ENCODE measurements at places on chromosomes 2 and 18.

- no peak for DNase-seq
Observed at GRCh38 chr2:37454851-37455762, 110.7 kb downstream of the QPCT start.

DNA sequence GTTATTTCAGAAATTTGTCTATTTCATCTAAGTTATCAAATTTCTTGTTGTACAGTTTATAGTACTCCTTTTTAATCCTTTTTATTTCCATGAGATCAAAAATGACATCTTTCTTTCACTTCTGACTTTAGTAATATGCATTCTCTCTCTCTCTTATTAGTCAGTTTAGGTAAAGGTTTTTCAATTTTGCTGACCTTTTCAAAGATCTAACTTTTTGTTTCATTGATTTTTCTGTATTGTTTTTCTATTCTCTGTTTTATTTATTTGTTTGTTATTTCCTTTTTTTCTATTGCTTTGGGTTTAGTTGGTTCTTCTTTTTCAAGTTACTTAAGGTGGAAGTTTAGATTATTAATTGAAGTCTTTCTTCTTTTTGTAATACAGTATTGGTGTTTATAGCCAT, 294.2 kb downstream of the CCDC85A start:
- DNase-seq, result no peak

DNA sequence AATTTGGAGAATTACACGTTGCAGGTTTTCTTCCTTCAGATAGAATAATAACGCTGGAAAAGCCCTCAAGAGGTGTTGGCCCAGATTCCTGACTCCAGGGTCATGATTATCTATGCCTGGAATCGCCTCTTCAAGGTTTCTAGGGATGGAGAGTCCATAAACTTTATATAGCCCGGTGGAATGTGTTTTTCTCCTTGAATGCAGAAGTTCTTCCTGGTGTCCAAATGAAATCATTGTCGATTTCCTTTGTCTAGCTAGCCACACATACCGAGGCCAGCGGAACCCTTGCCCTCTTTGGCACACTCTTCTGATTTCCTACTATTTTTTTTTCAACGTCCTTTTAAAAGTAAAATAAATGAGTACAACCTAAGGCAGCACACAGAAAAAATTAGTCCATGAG, 117.8 kb downstream of the PID1 start:
- peak; percentile 44 for DNase-seq

- DNase-seq, result no peak
Observed at GRCh38 chr2:181586569-181587081, 70.3 kb downstream of the CERKL start.

All from EH (cell line).